ENCODE measurements at places on chromosomes 6 and 20. TPM values are rescaled to one million over a fixed set of nuclear protein-coding genes. Genes with fewer than 3 reads are reported as not detected.

The HRH3 gene
- total RNA-seq = not detected

The CGA gene
- not detected for total RNA-seq

The MROH8 gene
- total RNA-seq = 2.7 TPM

The PLCB4 gene
- total RNA-seq = 36.9 TPM

DNA sequence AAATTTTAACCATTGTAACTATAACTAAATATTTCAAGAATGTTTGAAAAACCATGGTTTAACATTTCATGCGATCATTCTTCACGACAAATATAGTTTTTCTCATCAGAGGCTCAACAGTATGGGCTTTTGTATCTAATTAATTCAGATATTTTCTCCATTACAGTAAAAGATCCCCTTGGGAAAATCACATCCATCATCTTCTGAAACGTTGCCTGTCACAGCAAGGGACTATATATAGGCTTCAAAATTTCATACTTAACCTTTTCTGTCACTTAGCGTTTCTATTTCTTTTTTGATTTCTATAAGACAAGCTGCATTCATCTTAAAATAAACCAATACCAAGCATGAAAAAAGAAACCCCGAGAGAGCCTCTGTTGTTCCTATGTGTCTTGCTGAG is 710.0 kb downstream of the PRKN start:
- DNase-seq = no peak

DNA sequence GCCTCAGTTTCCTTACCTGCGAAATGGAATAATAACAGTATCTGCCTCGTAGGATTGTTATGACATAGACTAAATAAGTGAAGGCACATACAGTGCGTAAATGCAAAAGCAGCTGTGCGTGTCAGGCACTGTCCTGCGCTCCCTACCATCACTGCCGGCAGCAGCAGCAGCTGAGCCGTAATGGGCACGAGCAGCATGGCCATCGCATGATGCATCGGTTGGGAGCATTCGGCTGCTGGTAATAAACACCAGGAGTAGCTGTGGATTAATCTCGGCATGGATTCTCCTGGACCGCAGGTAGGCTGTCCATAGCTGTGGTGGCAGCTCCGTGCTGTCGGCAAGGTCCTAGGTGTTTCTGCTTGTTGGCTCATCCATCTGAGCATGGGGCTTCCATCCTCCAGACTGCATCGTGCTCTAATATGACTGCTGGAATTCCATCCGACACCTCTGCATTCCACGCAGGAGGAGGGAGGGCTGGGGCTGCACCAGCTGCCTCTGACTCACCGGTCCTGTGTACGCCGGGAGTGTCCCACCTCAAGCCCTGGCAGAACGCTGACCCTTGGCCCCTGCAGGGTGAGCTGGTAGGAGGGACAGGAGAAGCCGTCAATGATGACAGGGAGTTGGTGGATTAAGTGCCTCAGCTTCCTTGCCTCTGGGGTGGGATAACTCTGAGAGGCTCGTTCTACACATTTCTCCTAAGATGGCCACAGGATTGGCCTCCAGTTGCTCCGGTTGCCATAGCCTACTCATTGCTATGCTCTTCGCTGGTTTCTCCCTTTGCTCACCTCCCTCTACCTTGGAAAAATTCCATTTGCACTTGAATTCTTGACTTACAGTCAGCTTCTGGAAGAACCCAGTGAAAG is 100.9 kb upstream of the PMEPA1 start:
- no peak for DNase-seq

- no peak for DNase-seq
Observed at GRCh38 chr6:79646006-79646405, 14.9 kb downstream of the SH3BGRL2 start.

DNA sequence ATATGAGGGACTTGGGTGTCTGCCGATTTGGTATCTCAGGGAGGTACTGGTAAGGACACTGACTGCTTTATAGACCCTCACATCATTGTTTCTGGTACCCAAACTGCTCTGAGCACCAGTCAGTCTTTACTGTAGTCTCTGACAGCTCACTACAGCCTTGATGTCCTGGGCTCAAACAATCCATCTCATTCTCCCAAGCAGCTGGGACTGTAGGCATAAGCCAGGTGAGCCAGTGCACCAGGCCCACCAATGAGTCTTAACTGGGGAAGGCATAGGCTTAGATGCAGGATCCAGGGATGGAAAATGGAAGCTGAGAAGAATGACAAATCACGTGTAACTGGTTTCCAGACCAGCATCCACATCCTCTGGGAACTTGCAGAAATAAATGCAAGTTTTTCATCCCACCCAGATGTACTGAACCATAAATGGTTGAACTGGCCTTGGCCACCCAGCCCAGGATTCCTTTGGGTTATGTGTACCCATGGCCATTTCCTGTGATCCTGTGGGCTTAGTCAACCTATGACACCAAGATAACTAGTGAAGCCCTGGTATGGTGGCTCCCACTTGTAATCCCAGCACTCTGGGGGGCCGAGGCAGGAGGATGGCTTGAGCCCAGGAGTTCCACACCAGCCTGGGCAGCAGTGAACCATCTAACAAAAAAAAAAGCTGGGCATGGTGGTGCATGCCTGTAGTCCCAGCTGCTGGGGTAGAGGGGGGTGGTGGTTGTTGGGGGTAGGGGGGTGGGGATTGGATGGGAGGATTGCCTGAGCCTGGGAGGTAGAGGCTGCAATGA is 5.8 kb downstream of the TUBB start:
- no peak for DNase-seq

DNA sequence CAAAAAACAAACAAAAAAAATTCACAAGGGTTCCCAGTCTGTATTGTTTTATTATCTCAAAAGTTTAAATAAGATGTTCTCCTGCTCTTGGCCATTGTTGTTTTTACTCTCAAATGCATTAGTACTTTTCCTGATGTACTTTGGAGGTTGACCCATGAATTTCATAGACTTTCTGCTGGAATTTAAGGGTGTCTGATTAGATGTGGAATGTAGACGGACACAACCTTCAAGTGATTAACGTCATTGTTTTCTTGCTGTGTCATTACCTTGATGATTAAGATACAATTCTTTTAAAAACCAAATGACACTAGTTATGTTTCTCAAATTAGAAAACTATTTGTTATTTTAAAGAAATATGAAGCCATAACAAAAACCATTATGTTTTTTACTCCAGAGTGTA is 421.4 kb upstream of the RUNX2 start:
- DNase-seq = no peak

DNA sequence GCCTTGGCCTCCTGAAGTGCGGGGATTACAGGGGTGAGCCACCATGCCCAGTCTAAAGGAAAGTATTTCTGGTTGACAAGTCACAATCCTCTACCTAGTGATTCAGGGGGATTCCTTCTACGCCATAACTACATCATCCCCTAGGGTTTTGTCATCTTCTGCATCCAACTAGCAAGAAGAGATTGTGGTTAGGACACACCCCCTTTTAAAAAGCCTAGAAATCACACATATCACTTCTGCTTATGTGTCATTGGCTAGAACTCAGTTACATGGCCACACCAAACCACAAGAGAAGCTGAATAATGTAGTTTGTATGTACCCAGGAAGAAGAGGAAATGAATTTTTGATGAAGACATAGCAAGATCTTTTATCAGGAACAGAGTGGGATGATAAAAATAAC is 14.7 kb upstream of the CHD6 start:
- DNase-seq = no peak

- DNase-seq = no peak
Observed at GRCh38 chr20:36439731-36440072, 101.6 kb upstream of the MYL9 start.

DNA sequence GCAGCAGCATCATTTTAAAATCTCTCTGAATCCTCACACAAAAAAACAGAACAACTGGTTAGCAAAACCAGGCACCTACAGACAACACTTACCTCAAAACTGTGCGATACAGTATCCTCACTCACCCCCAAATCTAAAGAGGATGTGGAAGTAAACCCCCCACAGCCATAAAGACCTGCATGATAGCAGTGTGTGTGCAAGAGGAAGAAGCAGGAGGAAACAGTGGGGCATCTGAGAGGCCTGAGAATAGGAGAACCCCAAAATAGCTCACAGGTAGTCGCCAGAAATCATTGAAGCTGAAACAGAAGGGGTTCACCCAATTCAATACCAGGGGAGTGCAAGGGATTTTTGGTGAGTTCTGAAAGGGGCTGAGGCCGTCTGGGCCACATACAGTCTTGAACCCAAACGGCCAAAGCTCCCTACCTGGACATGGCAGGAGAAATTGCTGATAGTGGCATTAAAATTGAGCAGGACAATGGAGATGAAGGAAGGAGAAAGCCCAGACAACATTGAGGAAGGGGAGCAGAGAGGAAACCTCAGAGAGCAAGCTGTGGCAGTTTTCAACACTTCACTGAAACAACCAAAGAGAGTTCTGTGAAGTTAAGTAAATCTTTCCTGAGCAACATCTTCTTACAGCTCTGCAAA is 129.7 kb downstream of the FIG4 start:
- DNase-seq = no peak

DNA sequence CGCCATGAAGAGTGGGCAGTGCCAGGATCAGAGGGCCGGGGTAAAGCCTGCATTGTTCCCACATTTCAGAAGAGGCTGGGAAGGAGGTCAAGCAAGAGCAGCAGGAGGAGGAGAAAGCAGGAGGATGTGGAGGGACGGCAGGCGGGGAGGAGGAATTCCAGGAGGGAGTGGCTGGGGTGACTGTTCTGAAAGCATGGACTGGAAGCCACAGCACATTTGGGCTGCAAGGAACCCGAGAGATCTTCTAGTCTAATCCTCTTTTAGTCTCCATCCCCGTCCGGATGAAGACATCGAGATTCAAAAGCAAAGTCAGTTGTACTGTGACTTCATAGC is 76.9 kb downstream of the FAM50B start:
- no peak for DNase-seq

DNA sequence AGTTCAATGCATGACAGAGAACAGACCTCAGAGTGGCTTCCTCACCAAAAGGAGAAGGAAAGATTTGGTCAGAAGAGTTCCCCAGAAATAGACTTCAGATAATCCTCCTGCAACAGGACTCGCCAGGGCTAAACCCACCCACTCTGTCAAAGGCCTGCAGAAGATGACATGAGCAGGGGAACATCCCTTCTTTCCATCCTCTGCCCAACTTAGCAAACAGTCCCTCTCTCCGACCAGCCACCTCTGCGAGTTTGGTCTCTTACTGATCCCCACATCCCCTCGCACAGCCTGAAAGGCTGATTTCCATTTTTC is 7.5 kb downstream of the NFATC2 start:
- no peak for DNase-seq

DNA sequence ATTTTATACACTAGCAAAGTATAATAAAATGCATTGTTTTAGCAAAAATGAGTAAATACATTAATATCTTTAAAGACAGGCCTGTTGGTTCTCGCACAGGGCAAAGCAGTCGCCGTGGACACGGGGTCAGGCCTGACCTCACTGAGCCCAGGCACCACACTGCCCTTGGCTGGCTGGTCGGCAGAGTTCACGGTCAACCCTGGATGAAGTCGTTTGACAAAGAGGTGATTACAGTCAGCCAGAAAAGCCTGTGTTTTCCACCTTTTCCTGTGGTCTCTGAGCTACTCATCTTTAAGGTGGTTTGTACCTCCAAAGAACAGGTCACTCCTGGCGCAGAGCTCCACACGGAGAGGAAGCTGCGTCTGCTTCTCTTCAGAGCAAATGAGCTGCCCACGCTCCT is 191.5 kb downstream of the DLL1 start:
- DNase-seq = no peak

DNA sequence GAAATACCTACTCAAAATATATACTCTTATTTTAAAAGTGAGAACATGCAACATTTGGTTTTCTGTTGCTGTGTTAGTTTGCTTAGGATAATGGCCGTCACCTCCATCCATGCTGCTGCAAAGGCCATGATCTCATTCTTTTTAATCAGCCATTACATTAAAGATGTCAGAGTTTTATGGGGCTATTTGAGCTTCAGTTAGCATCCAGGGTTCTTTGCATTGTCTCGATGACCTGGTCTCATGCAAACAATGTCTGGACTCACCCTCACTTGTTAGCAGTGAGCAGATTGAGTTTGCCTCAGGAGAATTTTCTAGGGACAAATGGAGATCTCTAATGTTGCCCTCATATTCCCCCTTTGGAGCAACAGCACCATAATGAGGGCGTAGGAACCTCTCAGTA is 458.7 kb upstream of the AGPAT4 start:
- no peak for DNase-seq

DNA sequence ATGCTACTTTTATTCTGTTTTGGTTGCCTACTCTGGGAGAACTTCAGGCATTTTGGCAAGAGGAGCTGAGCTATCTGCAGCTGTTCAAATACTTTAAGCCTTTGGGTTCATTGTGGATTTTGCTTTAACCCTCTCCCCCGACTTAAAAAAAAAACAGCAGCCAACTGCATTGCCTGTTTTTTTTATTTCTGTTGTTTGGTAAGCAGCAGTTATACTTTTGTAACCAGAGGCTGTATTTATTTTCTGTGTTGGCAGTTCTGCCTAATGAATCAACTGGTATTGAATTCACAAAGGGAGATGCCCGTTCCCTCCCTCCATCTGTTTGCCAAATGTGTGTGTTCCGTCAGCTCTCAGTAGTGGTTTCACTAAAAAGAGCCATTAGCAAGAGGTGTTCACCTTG is 484.0 kb downstream of the UTRN start:
- DNase-seq = no peak

DNA sequence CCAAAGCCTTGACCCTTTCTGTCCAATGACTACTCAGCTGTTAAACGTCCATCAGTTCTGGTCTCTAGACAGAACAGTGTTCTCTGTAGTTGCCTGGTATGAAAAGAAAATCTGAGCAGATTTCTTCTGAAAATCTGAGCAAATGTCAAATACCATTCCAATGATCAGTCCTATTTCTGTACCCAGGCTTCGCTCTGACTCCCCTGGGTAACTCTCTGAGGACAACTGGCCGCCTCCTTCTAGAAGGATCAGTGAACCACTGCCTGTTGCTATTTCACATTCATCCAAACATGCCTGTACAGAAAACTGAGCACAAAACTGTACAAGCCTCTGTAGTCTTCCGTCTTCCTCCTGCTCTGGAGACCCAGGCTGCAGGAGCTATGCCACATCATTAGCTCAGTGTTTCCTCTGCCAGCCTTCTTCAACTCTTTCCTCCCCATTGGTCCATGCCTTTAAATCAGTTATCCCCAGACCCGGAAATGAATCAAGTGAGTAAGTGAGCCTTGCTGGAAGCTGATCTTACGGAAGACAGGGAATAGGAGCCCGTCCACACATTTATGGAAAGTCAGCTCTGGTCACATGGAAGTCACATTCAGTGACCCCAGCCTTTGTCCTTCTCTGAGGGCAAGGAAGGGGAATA is 63.3 kb downstream of the DAAM2 start:
- DNase-seq = no peak

GRCh38 chr20:32752458-32753250 is 9.4 kb upstream of the COMMD7 start:
- DNase-seq = no peak

Data from tibial nerve (tissue), 4 donors.